ENCODE measurements at places on chromosomes 7 and 10. TPM values are rescaled to one million over a fixed set of nuclear protein-coding genes. Genes with fewer than 3 reads are reported as not detected.

DNA sequence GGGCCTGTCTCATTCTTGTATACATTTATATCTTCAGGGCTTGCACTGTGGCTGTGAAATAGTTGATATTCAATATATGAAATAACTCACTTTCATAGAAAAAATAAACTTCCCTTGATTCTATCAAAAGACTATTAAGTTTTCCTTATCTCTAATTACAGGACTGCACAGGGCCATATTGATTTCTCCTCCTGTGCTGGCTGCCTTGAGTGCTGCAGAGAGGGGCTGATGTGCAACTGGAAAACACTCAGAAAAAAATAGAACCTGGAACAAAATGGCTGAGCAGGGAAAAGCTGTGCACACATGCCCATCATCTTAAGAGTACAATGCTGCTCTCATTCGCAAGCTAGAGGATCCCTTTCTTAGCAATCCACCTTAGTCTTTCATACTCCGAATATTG, 5.9 kb upstream of the HDAC9 start:
- H3K27ac ChIP-seq, result no peak overlapping the region
- DNase-seq, result no peak
- H3K27me3 ChIP-seq, result no peaks in the 10 kb centered on the region
- H3K36me3 ChIP-seq, result no peaks in the 10 kb centered on the region
- no peaks in the 10 kb centered on the region for H3K4me1 ChIP-seq

- no peak overlapping the region for H3K4me3 ChIP-seq
- no peaks in the 10 kb centered on the region for H3K4me1 ChIP-seq
- no peak for DNase-seq
Measured at GRCh38 chr7:81833401-81833800, 63.6 kb upstream of the HGF start.

The CUL1 gene
- 69.5 TPM for total RNA-seq

DNA sequence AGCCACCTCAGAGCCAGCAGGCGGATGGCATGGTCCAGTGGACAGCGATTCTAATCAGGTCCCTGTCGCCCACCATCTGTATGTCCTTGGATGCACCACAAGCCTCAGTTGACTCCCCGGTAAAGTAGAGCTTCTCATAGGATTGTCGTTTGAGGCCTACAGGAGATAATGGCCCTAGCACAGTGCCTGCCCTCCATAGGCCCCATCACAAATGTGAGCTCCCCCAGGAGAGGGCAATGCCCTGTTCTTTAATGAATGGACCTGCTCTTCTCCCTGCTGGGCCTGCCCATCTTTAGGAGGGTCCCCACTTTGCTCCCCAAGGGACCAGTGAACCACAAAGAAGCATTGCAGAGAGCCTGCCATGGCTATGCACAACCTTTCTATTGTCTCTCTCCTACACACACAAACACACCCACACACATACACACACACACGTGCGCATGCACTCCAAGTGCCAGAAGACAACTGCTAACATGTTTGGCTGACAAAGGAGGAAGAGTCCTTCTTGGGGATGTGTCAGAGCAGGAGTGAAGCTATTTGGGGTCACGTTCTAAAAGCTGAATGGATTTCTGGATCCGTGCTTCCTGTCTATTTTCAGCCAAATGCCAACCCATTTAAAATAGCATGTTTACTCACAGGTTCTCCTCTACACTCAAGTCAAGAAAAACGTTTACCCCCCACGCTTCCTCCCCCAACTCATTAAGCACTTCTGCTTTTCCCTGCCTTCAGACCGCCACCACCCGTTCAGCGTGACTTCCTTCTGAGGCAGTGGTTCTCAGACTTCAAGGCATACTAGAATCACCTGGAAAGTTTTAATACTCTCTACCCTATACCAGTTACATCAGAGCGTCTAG, 196.1 kb downstream of the GRID1 start:
- H3K4me1 ChIP-seq, result no peaks in the 10 kb centered on the region
- DNase-seq, result no peak
- no peaks in the 10 kb centered on the region for H3K36me3 ChIP-seq
- no peak overlapping the region for H3K27ac ChIP-seq
- no peaks in the 10 kb centered on the region for H3K27me3 ChIP-seq
- no peak overlapping the region for H3K4me3 ChIP-seq

DNA sequence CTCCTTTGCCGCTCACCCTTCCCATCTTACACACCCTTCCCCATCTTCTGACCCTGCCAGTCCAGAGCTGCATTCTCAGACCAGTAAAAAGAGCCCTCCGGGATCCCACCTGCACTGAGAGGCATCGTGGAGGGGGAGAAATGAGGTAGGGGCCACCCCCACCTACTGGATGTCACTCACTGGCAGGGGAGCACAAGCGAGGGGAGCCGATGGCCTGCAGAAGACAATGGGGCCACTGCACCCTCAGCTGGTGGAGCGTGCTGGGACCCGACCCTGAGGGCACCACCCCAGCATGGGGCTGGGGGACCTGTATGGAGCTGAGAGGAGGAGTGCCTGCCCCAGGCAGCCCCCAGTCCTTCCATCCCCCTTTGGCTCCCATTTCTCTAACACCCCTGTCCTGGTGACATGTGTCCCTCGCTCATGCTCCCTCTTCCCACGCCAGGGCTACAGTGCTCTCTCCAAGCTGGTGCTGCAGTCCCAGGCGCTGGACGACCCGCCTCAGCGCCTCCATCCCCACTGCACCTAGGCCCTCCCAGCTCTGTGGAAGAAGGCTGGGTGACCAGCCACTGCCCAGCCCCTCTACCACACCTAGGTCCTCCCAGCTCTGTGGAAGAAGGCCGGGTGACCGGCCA, 49.8 kb downstream of the RASGEF1A start:
- no peaks in the 10 kb centered on the region for H3K36me3 ChIP-seq
- DNase-seq, result peak; percentile 51
- no peaks in the 10 kb centered on the region for H3K27me3 ChIP-seq
- no peak overlapping the region for H3K4me3 ChIP-seq
- H3K27ac ChIP-seq, result no peak overlapping the region
- peaks cover 4% of the 10 kb centered on the region for H3K4me1 ChIP-seq

- H3K27me3 ChIP-seq, result peaks cover 41% of the 10 kb centered on the region
- H3K36me3 ChIP-seq, result no peaks in the 10 kb centered on the region
- no peak for DNase-seq
- no peak overlapping the region for H3K27ac ChIP-seq
- peak overlapping the region; percentile 30 for H3K4me3 ChIP-seq
- H3K4me1 ChIP-seq, result peaks cover 7% of the 10 kb centered on the region
Measured at GRCh38 chr10:128274938-128275337, 148.7 kb upstream of the MKI67 start.

DNA sequence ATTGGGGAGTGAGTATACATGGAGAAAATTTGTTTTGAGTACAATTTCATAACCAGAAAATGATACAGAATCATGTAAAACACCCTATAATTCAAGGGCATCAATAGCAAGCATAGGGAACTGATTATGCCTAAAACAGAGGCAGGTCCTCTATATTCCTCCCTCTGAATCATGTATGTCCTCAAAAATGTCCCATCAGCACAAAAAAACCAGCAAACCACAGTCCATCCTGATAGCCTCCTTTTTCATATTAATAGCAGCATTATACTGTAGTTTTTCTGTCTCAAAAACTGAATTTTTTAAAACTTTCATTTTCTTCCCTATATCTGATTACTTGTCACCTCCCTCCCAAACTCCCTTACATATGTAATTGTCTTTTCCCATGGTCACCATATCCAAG, 1057.3 kb downstream of the CNTNAP2 start:
- no peak overlapping the region for H3K27ac ChIP-seq
- H3K27me3 ChIP-seq, result no peaks in the 10 kb centered on the region
- H3K4me3 ChIP-seq, result no peak overlapping the region
- no peaks in the 10 kb centered on the region for H3K4me1 ChIP-seq
- H3K36me3 ChIP-seq, result no peaks in the 10 kb centered on the region

DNA sequence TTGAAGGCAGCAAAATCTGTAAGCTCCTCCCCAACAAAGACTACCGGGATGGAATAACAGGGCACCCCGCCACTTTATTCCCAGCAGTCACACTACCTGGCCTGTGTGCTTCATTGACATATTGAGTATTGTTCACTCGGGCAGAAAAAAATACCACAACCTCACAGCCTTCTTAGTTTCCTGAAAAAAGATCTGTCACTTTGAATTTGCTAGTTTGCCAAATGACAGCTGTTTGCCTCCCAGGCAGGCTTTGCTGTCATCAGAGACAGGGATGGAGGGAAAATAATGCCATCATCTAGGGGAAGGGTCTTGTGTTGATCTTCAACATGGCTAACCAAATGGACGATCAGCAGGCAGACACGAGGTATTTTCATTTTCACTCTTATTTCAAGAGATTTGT, 26.9 kb downstream of the BMPER start:
- no peak overlapping the region for H3K27ac ChIP-seq
- no peaks in the 10 kb centered on the region for H3K36me3 ChIP-seq
- H3K4me3 ChIP-seq, result no peak overlapping the region
- H3K4me1 ChIP-seq, result no peaks in the 10 kb centered on the region

- no peak overlapping the region for H3K4me3 ChIP-seq
- no peaks in the 10 kb centered on the region for H3K4me1 ChIP-seq
- H3K36me3 ChIP-seq, result no peaks in the 10 kb centered on the region
- H3K27ac ChIP-seq, result no peak overlapping the region
- no peak for DNase-seq
Measured at GRCh38 chr10:78911533-78912340, 157.0 kb upstream of the ZMIZ1 start.

DNA sequence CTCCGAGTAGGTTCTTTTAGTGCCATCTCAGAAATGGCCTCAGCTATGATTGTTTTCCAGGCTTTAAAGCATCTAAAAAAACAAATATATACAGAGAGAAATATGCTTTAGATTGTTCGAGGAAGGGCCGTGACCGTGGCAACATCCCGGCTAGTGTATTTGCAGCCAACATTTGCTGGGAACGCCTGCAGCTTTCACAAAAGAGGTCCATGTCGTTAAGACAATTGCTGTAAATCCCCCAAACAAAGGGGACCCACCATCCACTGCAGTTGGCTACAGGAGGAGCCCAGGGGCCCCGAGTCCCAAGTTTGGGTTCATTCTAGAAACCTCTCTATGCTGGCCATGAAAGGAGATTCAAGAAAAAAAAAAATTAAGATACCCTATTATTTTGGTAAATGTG, 152.8 kb upstream of the TCF7L2 start:
- DNase-seq, result no peak
- no peaks in the 10 kb centered on the region for H3K36me3 ChIP-seq
- no peaks in the 10 kb centered on the region for H3K27me3 ChIP-seq
- H3K4me1 ChIP-seq, result no peaks in the 10 kb centered on the region

GRCh38 chr7:90594751-90595317, 1.3 kb upstream of the CDK14 start:
- H3K4me1 ChIP-seq, result no peaks in the 10 kb centered on the region
- H3K27me3 ChIP-seq, result peaks cover 33% of the 10 kb centered on the region
- peak overlapping the region; percentile 22 for H3K4me3 ChIP-seq
- H3K36me3 ChIP-seq, result no peaks in the 10 kb centered on the region
- DNase-seq, result no peak

DNA sequence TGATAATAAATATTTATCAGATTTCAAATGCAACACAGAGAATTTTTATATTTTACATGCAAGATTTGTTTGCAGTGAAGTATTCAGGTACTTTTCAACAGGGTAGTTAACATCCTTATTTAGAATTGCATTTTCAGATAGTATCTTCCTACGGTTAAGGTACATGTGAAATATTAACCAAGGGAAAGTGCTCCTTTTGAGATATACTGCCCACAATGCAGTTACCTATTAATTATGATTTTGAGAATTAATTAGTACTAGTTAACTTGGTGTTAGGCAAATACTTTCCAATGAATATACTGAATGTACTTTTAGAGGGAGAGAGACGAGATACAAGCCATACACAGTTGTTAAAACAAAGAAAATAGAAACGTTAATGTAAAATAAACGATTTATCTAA, 206.2 kb upstream of the YAE1 start:
- no peaks in the 10 kb centered on the region for H3K36me3 ChIP-seq
- no peak overlapping the region for H3K4me3 ChIP-seq
- no peak overlapping the region for H3K27ac ChIP-seq
- H3K4me1 ChIP-seq, result peaks cover 5% of the 10 kb centered on the region
- no peak for DNase-seq
- peaks cover 20% of the 10 kb centered on the region for H3K27me3 ChIP-seq

The NEUROG3 gene
- total RNA-seq, result not detected

- no peak overlapping the region for H3K27ac ChIP-seq
- H3K27me3 ChIP-seq, result peaks cover 8% of the 10 kb centered on the region
- no peaks in the 10 kb centered on the region for H3K36me3 ChIP-seq
- DNase-seq, result no peak
Measured at GRCh38 chr10:49113741-49114141, 1.6 kb downstream of the VSTM4 start.

DNA sequence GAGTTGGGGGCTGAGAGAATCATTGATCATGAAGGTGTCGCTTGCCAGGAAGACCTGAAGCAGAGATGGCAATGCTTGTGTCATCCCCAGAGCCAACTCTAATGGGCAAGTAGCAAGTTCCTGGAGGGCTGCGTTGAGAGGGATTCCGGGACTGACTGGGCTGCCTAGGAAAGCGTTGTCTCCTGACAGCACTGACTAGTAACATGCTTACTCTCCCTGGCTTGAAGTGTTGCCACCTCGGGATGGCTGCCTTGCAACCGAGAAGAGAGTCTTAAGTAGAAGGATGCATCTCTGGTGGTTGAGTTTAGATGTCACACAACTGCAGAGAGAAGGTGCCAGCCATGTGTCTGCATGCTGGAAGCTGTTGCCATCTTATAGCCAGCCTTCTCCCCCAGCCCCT, 453.4 kb downstream of the PLXNA4 start:
- H3K4me3 ChIP-seq, result no peak overlapping the region
- H3K27ac ChIP-seq, result no peak overlapping the region

DNA sequence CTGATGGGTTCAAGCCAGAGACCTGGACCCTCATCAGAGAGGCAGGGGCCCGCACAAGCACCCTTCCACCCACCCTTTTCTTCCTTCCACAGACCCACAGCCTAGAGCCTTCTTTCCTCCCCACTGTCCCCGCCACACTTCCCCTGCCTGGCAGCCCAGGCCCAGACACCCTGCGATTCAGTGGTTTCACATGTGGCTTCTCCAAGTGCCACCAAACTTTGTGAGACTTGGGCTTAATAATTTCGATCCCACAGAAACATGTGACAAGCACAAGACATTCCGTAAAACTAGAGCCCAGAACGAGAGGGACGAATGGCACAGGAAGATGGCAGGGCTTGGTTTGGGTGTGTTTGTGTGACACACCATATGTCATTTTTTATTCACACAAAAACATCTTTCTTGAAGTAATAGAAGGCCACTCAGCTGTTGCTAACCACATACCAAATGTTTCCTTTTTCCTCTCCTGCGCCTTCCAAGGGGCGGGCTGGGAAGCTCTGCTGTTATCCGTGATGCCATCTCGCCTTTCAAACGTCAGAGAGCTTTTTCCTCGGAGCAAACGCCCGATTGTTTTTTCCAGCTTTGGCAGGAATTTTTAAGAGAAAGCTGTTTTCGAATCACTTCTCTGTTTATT, 162.9 kb downstream of the GRK5 start:
- DNase-seq, result no peak
- peak overlapping the region; percentile 54 for H3K4me3 ChIP-seq
- peaks cover 35% of the 10 kb centered on the region for H3K4me1 ChIP-seq

The OR2A12 gene
- not detected for total RNA-seq

The TMEM176A gene
- not detected for total RNA-seq

The CPSF4 gene
- 51.1 TPM for total RNA-seq

- no peak overlapping the region for H3K27ac ChIP-seq
- H3K27me3 ChIP-seq, result peaks cover 6% of the 10 kb centered on the region
- H3K4me3 ChIP-seq, result peak overlapping the region; percentile 48
Measured at GRCh38 chr10:133123050-133123745, 35.5 kb downstream of the ADGRA1 start.

GRCh38 chr7:30191809-30192208, 57.0 kb downstream of the MTURN start:
- H3K27me3 ChIP-seq, result peaks cover under 1% of the 10 kb centered on the region
- DNase-seq, result no peak
- no peak overlapping the region for H3K27ac ChIP-seq
- peaks cover 3% of the 10 kb centered on the region for H3K4me1 ChIP-seq
- no peak overlapping the region for H3K4me3 ChIP-seq
- peaks cover 27% of the 10 kb centered on the region for H3K36me3 ChIP-seq

The PAPOLB gene
- 0.10 TPM for total RNA-seq

The PPP1R9A gene
- total RNA-seq, result 1.8 TPM
